ENCODE measurements at places on chromosomes 7 and 10. TPM values are rescaled to one million over a fixed set of nuclear protein-coding genes. Genes with fewer than 3 reads are reported as not detected.

SEC61A2 gene
- polyA plus RNA-seq, result 4.8 TPM

HMX3 gene
- not detected for polyA plus RNA-seq

DNA sequence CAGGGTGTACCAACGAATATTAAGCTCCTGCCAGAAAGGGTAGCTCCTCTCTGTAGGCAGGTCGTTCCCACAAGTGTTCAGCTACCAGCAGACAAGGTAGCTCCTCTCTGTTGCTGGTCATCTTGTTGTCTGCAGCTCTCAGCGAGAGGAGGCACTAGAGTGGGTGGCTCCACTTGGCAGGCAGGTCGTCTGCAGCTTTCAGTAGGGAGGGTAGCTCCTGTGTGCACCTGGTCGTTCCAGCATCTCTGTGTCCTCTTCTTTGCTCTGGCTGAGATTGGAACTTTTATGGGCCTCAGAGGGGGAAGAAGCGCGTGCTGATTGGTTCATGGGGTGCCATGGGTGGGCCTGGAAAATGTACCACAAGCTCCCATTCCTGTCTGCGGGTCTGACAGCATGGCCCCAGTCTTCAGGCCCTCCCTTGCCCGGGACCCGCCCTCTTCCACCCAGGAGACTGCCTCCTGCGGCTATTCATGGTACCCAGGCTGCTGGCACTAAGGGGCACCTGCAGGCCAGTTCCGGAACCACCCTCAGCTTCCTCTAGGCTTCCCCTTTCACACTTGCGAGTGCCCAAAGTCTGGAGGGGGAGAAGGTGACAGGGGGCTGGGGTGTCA lies 63.9 kb upstream of the CACNA2D1 start:
- no peak for DNase-seq
- no peaks in the 10 kb centered on the region for H3K4me1 ChIP-seq
- H3K27ac ChIP-seq, result no peak overlapping the region
- H3K27me3 ChIP-seq, result no peaks in the 10 kb centered on the region
- no peak overlapping the region for H3K4me3 ChIP-seq

GRCh38 chr10:132631338-132631735 lies 93.8 kb downstream of the INPP5A start:
- H3K27ac ChIP-seq, result peak overlapping the region; percentile 94
- H3K4me1 ChIP-seq, result peaks cover 37% of the 10 kb centered on the region
- no peaks in the 10 kb centered on the region for H3K27me3 ChIP-seq
- peak; percentile 69 for DNase-seq
- no peak overlapping the region for H3K4me3 ChIP-seq
- no peaks in the 10 kb centered on the region for H3K36me3 ChIP-seq

ABCC2 gene
- 0.47 TPM for polyA plus RNA-seq

- no peak overlapping the region for H3K27ac ChIP-seq
- H3K4me1 ChIP-seq, result no peaks in the 10 kb centered on the region
- H3K27me3 ChIP-seq, result no peaks in the 10 kb centered on the region
These were observed 258.1 kb upstream of the IGFBP3 start for GRCh38 chr7:46179061-46179610.

SUGCT gene
- 0.23 TPM for polyA plus RNA-seq

DNA sequence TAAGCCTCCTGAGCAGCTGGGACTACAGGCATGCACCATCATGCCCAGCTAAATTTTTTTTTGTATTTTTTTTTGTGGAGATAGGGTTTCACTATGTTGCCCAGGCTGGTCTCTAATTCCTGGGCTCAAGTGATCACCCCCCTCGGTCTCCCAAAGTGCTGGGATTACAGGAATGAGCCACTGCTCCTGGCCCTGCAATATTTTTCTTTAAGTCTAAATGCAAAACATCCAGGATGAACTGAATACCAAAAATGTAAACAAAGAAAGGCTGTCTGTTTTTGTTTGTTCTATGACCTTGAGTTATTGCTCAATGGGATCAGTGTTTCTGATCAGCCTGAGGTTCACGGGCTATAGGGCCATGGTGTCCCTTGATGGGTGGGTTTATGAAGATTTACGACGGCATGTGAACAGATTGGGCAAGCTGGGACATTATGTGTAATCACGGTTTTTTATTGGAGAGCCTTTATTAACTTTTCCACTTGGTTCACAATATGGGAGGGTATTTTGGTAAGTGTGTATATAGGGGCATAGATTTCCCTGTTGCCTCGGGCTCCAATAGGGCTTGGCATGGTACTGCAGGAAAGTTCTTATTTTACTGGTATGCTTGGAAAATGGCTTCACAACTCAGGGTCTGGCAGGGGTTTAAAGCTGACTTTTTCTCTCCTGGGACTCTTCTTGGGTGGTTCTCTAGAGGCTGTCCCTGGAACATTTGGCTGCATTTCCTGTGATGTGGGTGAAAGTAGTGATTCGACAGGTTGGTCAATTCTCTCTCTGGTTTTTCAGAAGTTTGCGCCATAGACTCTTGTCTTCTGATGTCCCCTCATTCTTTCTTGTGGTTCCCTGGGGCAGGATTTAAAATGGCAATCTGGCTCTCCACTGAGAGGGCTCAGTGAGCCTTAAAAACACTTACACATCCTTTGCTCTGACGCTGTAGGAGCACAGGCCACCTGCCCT lies 41.6 kb downstream of the MRPS33 start:
- DNase-seq, result no peak
- H3K27me3 ChIP-seq, result no peaks in the 10 kb centered on the region
- no peaks in the 10 kb centered on the region for H3K36me3 ChIP-seq

PDE1C gene
- polyA plus RNA-seq, result 2.0 TPM

VWA2 gene
- 3.0 TPM for polyA plus RNA-seq

GRCh38 chr10:110746969-110747608 lies 103.0 kb downstream of the RBM20 start:
- H3K36me3 ChIP-seq, result no peaks in the 10 kb centered on the region
- H3K27me3 ChIP-seq, result no peaks in the 10 kb centered on the region
- peaks cover 3% of the 10 kb centered on the region for H3K4me1 ChIP-seq
- no peak for DNase-seq
- peak overlapping the region; percentile 33 for H3K27ac ChIP-seq

GOLGA7B gene
- 0.47 TPM for polyA plus RNA-seq

DNA sequence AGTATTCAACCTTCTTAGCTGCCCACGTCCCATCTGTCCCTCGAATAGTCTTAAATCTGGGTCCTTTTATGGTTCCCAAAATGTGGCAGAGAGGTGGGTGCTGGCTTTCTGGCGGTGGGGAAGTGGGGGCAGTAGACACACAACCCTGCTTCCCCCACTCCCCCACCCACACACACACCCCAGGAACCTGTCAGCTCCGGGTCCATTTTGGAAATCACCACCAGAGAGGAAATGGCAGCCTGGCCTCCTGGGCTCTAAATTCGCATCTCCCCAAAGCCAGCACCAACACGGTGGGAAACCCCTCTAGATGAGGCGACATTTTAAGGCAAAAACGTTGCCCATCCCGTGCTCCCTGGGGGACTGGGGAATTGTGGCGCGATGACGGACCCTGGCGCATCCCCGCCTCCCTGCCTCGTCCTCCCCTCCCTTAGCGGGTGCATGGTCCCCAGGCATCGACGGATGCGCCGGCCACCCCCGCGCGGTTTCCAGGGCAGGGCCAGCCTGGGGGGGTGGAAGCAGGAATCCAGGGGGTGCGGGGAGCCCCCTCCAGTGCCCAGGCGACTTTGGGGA lies 702 bp downstream of the TMEM130 start:
- H3K27ac ChIP-seq, result no peak overlapping the region
- no peaks in the 10 kb centered on the region for H3K4me1 ChIP-seq
- H3K27me3 ChIP-seq, result no peaks in the 10 kb centered on the region
- no peaks in the 10 kb centered on the region for H3K36me3 ChIP-seq

DNA sequence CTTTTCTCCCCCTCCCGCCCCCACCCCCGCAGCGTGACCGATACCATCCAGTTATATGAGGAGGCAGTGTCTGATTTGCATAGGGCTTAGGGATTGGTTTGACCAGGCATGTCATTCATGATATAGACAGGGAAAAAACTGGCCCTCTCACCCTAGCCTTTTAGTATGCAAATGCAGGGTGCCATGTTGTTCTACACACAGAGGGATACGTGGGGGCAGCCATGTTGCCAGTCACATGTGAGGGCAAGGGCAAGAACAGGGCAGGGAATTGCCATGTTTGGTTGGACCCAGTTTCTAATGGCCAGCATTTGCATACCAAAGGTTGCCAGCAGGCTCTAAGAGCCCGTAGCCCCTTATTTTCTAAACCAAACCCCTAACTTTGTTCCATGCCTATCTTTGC lies 552.1 kb downstream of the SORCS1 start:
- no peak overlapping the region for H3K27ac ChIP-seq
- H3K4me1 ChIP-seq, result no peaks in the 10 kb centered on the region
- no peaks in the 10 kb centered on the region for H3K27me3 ChIP-seq
- no peak for DNase-seq
- no peaks in the 10 kb centered on the region for H3K36me3 ChIP-seq

CNNM1 gene
- polyA plus RNA-seq, result 0.16 TPM

GRCh38 chr10:75408911-75409885 lies 7.6 kb upstream of the ZNF503 start:
- no peaks in the 10 kb centered on the region for H3K36me3 ChIP-seq
- peaks cover 8% of the 10 kb centered on the region for H3K4me1 ChIP-seq
- H3K4me3 ChIP-seq, result peak overlapping the region; percentile 71
- DNase-seq, result peak; percentile 85
- H3K27ac ChIP-seq, result peak overlapping the region; percentile 78
- no peaks in the 10 kb centered on the region for H3K27me3 ChIP-seq

GRCh38 chr7:45161842-45162241 lies 4.3 kb downstream of the RAMP3 start:
- H3K27ac ChIP-seq, result peak overlapping the region; percentile 3
- H3K36me3 ChIP-seq, result no peaks in the 10 kb centered on the region
- H3K4me1 ChIP-seq, result no peaks in the 10 kb centered on the region
- DNase-seq, result no peak
- no peaks in the 10 kb centered on the region for H3K27me3 ChIP-seq

DNA sequence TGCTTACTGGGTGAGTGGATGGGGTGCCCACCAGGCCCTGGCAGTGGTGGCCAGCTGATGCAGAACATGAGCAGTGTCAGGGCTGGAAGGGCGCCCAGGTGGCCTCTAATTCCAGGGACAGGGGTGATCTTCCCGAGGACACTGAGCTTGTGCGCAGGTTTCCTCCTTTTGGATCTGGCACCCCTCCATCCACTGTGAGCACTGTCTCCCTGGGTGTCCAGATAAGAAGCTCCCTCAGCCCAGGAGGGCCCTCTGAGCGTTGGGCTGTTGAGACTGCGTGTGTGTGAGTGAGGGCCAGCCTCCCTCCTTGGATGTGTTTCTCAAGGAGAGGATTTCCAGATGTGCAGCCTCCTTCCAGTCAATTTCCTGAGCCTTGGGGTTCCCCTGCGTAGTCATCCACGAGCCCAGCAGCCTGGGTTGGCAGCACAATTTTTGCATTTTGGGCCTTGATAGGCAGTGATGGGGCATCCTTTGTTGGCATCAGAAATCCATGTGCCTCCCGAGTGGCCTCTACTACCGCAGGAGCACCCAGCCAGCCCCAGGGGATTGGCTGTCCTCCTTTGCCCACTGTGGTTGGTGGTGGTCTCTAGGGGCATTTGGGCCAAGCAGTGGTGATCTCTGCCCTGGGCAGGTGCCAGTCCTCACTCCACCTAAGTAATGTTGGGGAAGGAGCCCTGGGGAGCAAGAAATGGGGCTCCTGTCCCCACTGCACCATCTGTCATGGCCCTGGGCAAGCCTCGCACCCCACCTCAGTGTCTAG lies 20.9 kb upstream of the BTBD16 start:
- H3K4me1 ChIP-seq, result no peaks in the 10 kb centered on the region
- no peak for DNase-seq
- peaks cover 4% of the 10 kb centered on the region for H3K36me3 ChIP-seq
- H3K27ac ChIP-seq, result no peak overlapping the region
- no peak overlapping the region for H3K4me3 ChIP-seq

- DNase-seq, result no peak
- no peaks in the 10 kb centered on the region for H3K4me1 ChIP-seq
- no peaks in the 10 kb centered on the region for H3K36me3 ChIP-seq
- no peaks in the 10 kb centered on the region for H3K27me3 ChIP-seq
These were observed 13.9 kb upstream of the TBATA start for GRCh38 chr10:70799124-70799523.

DNA sequence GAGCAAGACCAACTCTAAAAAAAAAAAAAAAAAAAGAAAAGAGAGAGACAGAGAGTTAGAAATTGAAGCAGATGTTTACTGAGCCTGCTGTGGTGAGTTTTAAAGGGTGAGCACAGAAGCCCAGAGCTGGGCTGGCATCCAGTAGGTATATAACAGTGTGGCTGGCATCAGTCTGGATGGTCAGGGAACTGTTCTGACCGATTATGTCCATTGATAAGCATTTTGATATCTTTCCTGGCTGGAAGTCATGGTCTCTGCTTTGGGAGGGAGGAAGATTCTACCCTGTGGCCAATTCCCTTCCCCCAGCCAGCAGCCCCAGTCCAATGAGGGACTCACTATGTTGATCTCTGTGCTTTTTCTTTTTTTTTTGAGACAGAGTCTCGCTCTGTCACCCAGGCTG lies 65.2 kb upstream of the PODXL start:
- DNase-seq, result no peak
- no peaks in the 10 kb centered on the region for H3K4me1 ChIP-seq
- no peaks in the 10 kb centered on the region for H3K27me3 ChIP-seq

GRCh38 chr10:125472010-125472607 lies 210.9 kb downstream of the TEX36 start:
- H3K36me3 ChIP-seq, result no peaks in the 10 kb centered on the region
- H3K4me3 ChIP-seq, result no peak overlapping the region
- no peaks in the 10 kb centered on the region for H3K4me1 ChIP-seq
- no peak overlapping the region for H3K27ac ChIP-seq
- no peak for DNase-seq
- no peaks in the 10 kb centered on the region for H3K27me3 ChIP-seq
